ENCODE measurements at places on chromosomes 3 and 15.

GRCh38 chr3:161558236-161558635 is 61.6 kb downstream of the OTOL1 start:
- DNase-seq: no peak

DNA sequence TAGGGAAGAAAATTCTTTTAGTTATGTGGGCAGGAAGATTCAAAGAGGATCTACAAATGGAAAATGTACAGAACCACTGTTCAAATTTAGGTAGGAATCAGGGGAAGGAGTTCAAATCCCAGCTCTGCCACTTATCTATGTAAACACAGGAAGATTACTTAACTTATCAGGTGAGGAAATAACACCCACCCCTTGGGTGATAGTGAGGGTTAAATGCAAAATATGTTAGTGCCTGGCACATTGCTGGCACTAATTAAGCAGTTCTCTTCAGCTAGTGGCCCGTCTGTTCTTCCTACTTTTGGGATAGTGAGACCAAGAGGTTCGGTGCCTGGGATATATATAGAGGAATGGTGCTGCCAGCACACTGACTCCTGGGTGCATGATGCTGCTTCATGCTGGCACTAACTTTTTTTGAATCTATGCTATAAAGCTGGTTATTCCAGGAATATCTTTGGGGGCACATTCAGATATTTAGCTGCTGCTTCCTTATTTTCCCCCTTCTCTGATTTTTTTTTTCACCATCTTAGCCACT is 83.8 kb downstream of the XRN1 start:
- DNase-seq: no peak

DNA sequence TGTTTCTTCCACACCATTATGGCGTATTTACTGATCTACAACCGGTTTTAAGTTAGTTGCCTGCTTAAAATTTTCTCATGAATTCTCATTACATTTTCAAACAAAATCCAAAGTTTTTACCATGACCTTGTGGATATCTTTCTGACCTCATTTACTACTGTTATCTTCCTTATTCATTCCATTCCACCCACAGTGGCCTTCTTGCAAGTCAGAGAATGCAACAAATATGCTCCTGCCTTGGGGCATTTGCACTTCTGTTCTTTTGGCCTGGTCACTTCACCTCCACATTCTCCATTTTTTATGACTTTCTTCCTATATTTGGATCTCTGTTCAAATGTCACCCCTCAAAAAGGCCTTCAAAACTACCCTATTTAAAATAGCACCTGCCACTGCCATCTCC is 8.8 kb upstream of the SLC15A2 start:
- DNase-seq: no peak

- no peak for DNase-seq
Measured at GRCh38 chr15:39947401-39948197, 13.7 kb downstream of the EIF2AK4 start.

- DNase-seq: no peak
Measured at GRCh38 chr3:14438929-14439328, 36.5 kb downstream of the SLC6A6 start.

DNA sequence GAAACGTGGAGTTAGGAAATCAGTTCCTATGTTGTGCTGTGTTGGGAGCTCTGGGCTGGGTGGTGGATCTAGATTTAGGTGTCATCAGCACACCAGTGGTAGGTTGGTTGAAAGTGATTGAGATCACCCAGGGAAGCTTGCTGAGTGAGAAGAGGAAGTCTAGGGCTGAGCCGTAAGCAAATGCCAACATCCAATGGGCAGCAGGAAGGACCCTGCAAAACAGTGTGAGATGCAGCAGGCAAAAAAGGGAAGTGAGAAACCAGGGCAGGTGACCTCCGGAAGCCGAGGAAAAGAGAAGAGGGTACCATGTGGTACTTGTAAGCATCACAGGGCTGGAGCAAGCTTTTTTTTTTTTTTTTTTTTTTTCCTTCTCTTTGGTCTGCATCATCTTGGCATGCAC is 15.9 kb upstream of the COPG1 start:
- DNase-seq: no peak

Measured in activated naive CD4-positive, alpha-beta T cell treated with Interleukin-2 at 50 U/mL for 16 hours (primary cell).